Activated B cell treated with CpG ODN at 0.5 μM for 24 hours (primary cell): ENCODE measurements at places on chromosomes 16 and 17. TPM values are rescaled to one million over a fixed set of nuclear protein-coding genes. Genes with fewer than 3 reads are reported as not detected.
A peak's percentile ranks its signal among the peaks of the same experiment; 100 is the strongest.

Gene HS3ST6
- total RNA-seq: not detected in 2 replicates

GRCh38 chr17:74123866-74124444 is 79.5 kb upstream of the RPL38 start:
- DNase-seq: no peak

Gene PABPN1L
- 0.44 and 0.67 TPM in 2 replicates for total RNA-seq

- no peak for DNase-seq
These were observed 37.5 kb upstream of the XYLT1 start for GRCh38 chr16:17508303-17508702.

- no peak for DNase-seq
These were observed 17.0 kb upstream of the ABCA8 start for GRCh38 chr17:68972119-68972704.

- DNase-seq: no peak
These were observed 24.7 kb downstream of the WIPF2 start for GRCh38 chr17:40243761-40244160.

- DNase-seq: no peak
These were observed 408.4 kb downstream of the ZFHX3 start for GRCh38 chr16:72639494-72639893.

DNA sequence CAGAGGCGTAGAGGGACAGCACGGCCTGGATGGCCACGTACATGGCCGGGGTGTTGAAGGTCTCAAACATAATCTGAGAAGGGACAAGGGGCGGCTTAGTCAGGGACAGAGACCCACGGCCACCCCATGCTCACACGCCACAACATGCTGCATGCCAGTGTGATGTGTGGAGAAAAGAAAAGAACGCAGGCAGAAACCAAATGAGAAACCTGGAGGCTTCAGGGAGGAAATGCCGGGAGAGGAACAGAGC is 1.1 kb downstream of the ACTG1 start:
- DNase-seq: no peak

DNA sequence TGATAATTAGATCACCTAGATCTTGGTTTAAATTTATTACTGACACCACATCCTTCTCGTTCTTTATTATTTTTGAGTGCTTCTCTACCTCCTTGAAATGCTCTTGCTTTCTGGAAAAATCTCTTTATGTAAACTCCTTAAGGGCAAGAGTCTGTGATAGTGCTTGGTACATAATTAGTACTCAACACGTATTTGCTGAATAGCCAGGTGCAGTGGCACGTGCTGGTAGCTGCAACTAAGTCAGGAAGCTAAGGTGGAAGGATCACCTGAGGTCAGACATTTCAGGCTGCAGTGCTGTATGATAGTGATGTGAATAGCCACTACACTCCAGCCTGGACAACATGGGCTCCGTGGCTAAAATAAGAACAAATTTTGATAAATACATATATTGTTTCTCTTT is 63.0 kb downstream of the PPM1E start:
- no peak for DNase-seq

Gene DCTPP1
- total RNA-seq: 66.7 and 81.5 TPM in 2 replicates

- peak; percentile 43 for DNase-seq
These were observed 4.1 kb downstream of the SYNGR2 start for GRCh38 chr17:78172249-78173051.
